ENCODE measurements at places on chromosomes 7 and 10.

GRCh38 chr10:8193546-8193945 is 139.1 kb downstream of the GATA3 start:
- DNase-seq = no peak

DNA sequence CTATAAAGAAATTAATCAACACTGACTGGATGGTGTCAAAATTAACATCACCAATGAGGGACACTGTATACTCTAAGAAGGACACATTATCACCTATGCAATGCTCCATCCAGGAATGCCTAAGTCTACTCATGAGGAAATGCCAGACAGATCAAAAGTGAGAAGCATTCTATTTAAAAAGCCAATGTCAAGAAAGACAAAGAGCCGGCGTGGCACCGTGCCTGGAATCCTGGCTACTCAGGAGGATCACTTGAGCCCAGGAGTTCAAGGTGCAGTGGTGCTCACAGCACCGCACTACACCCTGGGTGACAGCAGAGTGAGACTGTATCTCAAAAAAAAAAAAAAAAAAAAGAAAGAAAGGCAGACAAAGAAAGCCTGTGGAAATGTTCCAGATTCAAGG is 45.5 kb upstream of the ANAPC16 start:
- no peak for DNase-seq

- no peak for DNase-seq
Measured at GRCh38 chr7:97801108-97801507, 69.2 kb downstream of the TAC1 start.

DNA sequence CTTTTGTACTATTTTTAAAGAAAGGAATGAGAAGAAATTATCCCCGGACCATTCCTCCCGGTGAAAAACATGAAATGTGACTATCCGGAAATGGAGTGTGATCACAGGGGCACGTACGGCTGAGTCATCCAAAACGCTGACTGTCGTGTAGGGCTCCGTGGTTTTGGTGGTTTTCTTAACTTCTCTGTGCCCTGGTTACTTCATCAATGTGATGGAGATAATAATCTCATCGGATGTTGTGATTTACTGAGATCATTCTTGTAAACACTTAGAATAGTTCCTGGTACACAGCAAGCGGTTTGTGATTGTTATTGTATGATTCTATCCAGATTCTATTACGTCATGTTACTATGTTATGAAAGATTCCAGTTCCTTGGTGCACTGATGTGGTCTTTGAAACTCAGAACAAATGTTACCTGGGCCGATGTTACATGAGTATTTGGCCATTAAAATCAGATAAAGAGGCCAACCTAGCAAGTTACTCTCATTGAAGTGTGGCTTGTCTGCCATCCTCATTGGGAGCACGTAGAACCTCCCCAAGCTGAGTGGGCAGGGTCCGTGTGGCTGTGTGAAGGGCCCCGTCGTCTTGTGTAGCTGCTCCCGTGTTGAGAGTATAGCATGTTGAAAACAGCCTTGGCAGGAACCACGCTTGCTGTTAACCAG is 99.5 kb downstream of the CAMK1D start:
- DNase-seq = no peak

GRCh38 chr7:69654849-69655707 is 56.8 kb downstream of the AUTS2 start:
- no peak for DNase-seq

DNA sequence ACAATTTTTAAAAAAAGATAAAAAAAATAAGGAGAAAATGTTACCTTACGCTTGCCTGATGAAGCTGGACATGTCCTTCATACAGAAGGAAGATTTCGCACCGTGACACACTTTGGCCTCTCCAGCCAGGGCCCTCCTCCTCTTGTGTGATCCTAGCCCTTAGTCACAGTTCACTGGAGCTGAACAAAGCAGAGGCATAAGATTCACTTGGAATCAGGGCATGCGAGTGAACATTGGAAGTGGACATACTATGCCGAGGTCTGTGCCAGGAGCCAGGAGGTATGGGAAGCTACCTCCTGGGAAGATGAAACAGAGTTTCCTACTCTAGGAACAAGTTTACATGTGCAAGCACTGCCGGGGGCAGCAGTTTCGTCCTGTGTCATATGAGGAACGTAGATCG is 91.5 kb downstream of the XPNPEP1 start:
- no peak for DNase-seq

DNA sequence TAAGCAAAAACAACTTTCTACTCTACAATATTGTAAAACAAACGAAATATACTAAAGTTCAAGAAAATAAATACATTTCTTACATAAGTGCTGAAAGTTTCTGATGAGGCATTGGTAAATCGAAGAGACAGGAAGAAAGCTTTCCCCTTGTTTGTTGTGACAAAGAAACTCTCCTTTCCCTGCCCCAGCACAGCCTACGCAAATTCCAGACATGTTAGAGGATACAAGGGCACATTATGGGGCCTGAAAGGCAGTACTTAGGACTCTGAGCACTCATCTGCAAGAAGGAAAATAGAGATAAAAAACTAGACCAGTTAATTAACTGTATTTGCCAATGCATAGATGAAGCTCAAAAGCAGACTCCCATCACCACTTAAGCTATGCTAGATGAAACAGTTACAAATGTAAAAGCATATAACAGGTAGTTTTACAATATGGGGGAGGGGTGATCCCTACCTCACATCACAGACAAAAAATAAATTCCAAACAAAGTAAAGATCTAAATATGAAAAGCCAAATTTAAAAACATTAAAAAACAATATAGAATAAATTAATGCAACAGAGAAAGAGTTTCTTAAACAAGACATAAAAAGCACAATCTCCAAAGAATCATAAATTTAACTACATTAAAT is 21.8 kb downstream of the ARHGAP19 start:
- DNase-seq = no peak

- peak; percentile 34 for DNase-seq
Measured at GRCh38 chr7:120792091-120792860, 65.7 kb downstream of the TSPAN12 start.

- no peak for DNase-seq
Measured at GRCh38 chr10:113137941-113138685, 188.1 kb downstream of the TCF7L2 start.

- DNase-seq = no peak
Measured at GRCh38 chr10:4978870-4979269, 15.7 kb downstream of the AKR1C1 start.

DNA sequence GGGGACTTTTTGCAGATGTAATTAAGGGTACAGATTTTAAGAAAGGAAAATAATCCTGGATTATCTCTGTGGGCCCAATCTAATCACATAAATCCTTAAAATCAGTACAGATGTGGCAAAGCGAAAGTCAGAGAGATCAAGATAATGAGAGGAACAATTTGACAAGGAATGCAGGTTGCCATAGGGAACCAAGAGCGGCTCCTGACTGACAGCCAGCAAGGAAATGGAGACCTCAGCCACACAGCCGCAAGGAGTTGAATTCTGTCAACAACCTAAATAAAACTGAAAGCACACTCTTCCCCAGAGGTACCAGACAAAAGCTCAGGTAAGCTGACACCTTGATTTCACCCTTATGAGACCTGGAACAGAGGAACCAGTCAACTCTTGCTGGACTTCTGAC is 3.4 kb upstream of the PNPLA8 start:
- no peak for DNase-seq

DNA sequence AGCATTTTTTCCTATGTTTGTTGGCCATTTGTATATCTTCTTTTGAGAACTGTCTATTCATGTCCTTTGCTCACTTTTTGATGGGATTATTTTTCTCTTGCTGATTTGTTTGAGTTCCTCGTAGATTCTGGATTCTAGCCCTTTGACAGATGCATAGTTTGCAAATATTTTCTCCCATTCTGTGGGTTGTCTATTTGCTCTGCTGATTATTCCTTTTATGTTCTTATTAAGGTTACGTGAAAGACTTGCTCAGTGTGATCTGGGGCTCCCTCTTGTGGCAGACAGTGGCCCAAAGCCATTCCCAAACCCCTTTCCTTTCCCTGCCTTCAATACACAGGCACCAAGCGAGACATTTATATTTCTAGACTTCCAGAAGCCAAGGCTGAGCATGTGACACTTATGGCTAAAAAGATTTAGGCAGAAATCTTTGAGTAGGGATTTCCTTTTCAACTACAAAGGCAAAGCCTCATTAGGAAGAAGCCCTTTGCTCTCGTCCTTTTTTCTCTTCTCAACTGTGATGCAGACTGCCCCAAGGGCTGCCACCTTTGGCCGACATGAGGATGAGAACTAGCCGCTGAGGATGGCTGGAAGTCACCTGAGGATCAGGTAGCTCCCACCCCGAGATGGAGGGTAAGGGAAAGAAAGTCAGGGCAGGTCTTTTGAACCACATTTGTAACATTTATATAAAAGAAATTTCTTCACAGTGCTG is 23.6 kb downstream of the ST8SIA6 start:
- no peak for DNase-seq

DNA sequence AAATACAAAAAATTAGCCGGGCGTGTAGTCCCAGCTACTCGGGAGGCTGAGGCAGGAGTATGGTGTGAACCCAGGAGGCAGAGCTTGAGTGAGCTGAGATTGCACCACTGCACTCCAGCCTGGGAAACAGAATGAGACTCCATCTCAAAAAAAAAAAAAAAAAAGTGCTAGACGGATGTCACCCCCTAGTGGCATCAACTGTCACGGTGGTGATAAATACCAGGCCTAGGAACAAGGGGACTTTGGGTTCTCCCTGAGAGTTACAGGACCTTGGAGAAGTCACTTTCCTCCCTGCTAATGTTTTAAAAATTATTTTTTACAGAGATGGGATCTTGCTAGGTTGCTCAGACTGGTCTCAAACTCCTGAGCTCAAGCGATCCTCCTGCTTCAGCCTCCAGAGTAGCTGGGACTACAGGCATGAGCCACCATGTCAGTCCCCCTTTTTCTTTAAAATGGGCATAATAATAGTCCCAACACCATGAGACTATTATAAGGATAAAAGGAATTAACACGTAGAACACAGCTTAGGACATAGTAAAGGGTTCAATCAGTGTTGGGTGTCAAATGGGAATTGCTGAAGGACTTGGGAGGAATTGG is 2.6 kb upstream of the TMEM130 start:
- no peak for DNase-seq

DNA sequence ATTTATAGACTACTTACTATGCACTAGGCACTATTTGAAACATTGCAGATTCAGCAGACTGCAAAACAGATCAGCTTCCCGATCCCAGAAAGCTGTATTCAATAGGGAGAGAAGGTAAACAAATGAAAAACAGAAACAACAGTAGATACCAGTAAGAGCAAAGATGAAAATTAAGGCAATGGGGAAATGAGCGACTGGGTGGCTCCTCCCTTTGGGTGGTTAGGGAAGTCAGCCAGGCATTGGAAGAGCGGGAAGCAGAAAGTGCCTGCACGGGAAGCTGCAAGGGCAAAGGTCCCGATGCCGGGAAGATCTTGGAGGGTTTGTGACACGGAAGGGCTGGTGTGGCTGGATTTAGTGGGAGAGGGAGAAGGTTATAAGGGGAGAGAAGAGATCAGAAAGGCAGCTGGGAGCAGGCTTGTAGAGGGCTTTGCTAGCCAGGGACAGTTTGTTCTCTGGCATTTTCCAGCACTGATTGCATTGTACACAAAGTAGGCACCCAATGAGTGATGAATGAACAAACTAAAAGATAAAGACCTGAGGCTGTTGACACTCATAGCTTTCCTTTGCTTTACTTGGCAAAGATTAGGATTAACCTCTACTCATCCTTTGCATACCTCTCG is 67.8 kb downstream of the NAMPT start:
- DNase-seq = no peak

GRCh38 chr7:141990011-141990725 is 5.5 kb upstream of the MGAM start:
- DNase-seq = no peak

- DNase-seq = no peak
Measured at GRCh38 chr10:132699411-132700155, 86.4 kb downstream of the NKX6-2 start.

DNA sequence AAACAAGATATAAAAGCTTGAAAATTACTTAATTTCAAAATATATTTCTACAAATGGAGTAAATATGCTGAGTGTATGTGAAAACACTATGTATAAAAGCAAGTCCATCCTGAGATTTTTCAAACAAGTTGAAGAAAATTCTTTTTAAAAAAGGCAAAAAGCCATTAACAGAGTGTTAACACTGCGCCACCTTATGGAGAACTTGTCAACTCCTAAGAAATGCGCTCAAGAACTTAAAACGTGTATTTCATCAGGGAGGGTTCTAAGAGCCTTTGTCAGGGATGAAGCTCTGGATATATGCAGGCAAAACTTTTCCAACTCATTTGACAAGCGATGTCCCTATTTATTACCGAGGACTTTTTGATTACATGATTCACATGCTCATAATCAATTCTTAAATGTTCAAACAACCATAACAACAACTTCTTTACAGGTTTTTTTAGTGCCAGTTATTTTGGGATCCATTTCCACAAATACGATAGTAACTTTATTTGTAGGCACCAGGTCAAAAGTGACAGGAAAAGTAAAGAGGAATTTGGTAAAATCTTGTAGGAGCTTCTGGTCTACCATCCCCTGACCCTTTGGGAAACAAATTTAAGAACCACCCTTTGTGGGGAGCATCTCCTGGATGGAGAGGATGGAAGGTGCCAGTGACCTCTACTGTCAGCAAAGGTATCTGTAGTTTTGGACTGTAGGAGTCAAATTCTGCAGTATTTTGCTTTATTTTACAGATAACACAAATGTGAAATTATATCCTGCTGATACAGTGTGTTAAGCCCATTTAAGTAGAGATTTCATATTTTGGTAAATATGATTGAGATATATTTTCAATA is 23.2 kb downstream of the CALCR start:
- no peak for DNase-seq

- no peak for DNase-seq
Measured at GRCh38 chr7:78179211-78179610, 380.6 kb downstream of the PHTF2 start.
